Bone marrow (tissue), 2 donors: ENCODE measurements at places on chromosomes 1 and 21.

GRCh38 chr1:183817576-183818288 lies 12.8 kb downstream of the RGL1 start:
- no peak for DNase-seq

DNA sequence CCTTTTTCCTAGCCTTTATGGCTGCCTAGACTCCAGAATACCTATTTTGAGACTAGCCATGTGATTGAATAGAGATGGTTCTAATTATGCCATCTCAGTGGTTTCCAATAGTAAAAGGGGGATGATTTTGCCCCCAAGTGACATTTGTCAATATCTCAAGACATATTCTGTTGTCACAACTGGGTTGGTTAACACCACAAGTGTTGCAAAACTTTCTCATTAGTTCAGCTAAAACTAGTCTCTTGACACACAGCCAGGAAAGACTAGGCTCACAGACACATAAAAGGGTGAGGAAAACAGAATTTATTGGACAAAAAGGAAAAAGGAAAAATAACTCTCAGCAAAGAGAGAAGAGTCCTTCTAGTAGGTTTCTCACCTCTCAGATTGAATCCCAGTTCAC lies 39.9 kb upstream of the GBP5 start:
- no peak for DNase-seq

- DNase-seq = no peak
Measured at GRCh38 chr1:175449306-175449705, 256.7 kb upstream of the KIAA0040 start.

GRCh38 chr1:111738133-111738435 lies 1.1 kb downstream of the INKA2 start:
- DNase-seq = no peak
